ENCODE measurements at places on chromosomes 5 and 9.

DNA sequence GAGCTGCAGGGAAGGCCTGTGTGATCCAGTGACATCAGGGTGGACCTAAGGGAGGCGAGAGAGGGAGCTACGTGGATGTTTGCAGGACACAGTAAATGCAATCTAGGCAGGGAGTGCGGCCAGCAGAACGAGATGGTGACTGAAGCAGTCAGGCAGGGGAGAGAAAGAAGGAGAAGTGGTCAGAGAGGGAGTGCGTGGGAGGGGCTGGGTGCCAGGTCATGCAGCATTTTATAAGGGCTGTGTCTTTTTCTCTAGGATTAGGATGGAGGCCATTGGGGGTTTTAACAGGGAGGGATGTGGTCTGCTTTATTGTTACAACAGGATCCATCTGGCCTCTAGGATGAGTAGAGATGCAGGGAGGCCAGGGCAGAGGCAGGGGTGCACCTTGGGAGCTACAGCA lies 80.4 kb downstream of the DCP2 start:
- no peak for DNase-seq

- DNase-seq: no peak
Measured at GRCh38 chr5:100790951-100791350, 112.1 kb downstream of the ST8SIA4 start.

- DNase-seq: no peak
Measured at GRCh38 chr5:79816014-79816413, 126.4 kb downstream of the CMYA5 start.

DNA sequence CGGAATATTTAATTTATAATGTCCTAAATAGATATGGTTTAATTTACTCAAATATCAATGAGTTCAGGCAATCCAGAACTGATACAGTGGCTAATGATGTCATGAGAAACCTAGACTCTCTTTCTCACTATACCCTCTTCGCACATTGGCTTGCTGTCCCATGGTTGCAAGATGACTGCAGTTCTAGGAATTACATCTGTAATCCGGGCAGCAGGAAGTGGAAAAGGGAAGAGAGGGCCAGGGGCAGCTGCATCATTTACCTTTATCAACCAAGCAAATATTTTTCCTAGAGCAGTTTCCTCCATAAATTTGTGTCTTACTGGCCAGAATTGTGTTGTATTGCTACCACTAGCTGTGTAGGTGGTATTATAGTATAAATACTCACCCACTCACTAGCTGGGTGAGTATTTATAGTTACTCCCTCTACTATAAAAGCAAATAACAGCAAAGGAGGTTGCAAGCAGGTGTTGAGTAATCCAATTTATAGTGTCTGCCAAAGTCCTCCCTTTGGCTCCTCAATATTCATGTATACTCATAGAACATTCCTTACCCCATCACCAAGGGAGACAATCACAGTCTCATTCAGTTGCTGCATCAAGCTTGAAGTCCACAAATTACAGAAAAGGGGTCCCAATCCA lies 168.8 kb downstream of the DROSHA start:
- no peak for DNase-seq

DNA sequence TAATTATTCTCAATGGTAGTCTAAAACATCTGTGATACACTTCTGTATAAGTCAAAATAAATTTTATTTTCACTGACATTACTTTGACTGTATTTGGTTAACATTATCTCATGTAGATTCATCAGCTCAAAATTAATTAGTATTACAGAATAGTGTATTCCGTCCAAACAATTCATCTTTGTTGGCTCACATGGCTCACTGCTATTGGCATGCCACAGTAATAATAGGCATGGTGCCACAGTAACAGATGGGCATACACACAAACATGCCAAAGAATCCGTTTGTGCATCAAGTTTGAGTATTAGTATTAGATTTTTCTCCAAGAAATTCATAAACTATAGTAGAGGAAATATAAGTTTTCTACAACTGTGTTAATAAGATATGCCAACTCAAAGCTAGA lies 14.2 kb downstream of the AP3B1 start:
- DNase-seq: no peak

GRCh38 chr9:131714821-131715220 lies 25.1 kb downstream of the RAPGEF1 start:
- no peak for DNase-seq

- DNase-seq: no peak
Measured at GRCh38 chr9:128285033-128285784, 9.1 kb downstream of the SWI5 start.

GRCh38 chr5:65674749-65675148 lies 47.2 kb downstream of the SGTB start:
- no peak for DNase-seq

DNA sequence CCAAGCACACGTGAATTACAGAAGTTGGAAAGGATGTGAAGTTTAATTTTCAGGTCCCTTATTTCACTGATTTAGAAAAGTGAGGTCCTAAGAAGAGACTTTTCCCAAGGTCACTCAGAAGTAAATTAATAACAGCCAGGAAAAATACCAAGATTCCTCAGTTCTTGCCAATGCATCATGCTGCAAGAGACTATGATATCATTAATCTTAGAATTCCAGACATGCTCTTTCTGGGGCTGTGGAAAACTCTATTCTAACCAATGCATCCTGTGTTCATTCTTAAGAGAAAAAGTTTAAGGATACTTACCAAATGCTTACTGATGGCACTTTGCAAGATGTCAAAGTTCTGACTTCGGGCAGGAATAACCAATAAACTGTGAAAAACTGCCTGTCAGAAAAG lies 42.8 kb downstream of the TEX10 start:
- no peak for DNase-seq

All from naive thymus-derived CD4-positive, alpha-beta T cell (primary cell).